ENCODE measurements at places on chromosomes 5 and 9.

GRCh38 chr5:149421834-149422233 is 42.7 kb upstream of the IL17B start:
- DNase-seq: no peak

DNA sequence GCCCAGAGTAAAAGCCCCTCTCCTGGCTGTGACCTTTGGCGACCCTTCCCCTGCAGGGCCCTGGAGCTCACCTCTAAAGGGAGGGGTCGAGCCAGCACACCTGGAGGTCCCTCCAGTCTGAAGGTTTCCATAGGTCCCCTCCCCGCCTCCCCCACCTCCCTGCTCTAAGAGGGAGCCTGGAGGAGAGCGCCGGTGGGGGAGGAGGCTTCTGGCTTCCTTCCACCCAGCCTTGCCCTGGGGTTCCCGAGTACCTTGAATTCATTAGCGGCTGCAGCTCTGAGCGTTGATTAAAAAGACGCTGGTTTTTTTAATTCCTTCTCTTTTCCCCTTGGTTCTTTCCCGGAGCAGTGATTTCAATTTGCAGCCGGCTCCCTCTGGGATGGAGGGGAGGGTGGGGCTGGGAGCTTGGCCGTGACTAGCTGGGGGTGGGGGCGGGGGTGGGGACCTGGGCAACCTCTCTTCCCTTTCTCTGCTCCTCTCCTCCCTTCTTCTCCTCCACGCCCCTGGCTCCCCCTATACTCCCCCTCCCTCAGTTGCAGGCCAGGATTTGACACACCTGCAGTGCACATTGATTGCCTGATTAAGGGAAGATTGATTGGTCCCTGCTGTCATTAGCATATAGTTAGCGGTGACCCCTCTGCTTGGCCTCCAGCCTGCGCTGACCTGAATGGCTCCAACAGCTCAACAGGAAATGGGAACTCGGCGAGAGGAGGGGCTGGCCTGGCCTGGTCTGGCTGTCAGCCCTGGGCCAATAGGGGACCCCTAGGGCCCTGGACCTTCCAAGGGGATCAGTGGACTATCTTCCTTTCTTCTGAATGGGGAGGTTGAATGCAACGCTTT is 67.5 kb upstream of the RAPGEF1 start:
- DNase-seq: no peak

DNA sequence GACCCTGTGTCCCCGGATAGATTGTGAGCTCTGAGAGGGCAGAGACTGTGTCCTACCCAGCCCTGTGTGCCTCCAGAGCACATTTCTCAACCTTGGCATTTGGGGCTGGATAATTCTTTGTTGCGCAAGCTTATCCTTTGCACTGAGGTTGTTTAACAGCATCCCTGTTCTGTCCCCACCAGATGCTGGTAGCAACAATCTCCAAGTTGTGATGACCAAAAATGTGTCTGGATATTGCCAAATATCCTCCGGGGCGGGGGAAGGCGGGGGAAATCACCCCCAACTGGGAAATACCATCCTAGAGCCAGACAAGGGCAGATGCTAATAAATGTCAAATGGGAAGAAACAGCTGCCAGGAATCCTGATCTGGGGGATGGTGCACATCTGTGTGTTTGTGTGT is 24.0 kb upstream of the TNIP1 start:
- DNase-seq: no peak

GRCh38 chr5:40605295-40605958 is 74.3 kb upstream of the PTGER4 start:
- no peak for DNase-seq

Data from RWPE1 (cell line).